AG08395 (cell line): ENCODE measurements at places on chromosomes 1 and 21.
A peak's percentile ranks its signal among the peaks of the same experiment; 100 is the strongest.

DNA sequence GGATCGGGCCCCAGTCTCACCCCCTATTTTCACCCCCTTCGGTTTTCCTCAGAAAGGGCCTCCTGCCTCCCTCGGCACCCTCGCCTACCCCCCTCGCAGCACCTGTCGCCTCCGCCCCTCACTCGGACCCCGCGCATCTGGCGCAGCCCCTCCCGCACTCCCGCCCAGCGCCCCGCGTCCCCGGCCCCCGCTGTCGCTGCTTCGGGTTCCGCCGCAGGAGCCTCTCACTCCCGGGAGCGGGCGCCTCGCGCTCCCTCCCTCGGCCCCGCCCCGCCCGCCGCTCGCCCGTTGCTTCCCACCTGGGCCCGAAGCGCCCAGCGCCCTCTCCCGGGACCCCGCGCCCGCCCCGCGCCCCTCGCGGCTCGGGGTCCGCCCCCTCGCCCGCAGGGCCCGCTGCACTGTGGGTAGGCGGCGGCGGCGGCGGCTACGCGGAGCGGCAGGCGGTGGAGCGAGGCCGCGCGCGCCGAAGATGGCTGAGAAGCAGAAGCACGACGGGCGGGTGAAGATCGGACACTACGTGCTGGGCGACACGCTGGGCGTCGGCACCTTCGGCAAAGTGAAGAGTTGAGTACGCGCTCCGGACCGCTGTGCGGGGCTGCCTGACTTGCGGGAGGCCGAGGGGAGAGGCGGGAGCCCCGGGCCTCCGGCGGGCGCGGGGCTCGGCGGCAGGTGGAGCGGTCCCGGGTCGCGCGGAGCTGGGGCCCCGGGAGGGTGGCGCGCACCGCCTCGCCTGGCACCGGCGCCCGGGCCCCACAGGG, at the start of gene PRKAA2:
TSS of gene PRKAA2 (plus strand) at position 396 of the 758 bp plus-strand sequence. CDS start at position 470, 74 bp downstream.
- DNase-seq = peak; percentile 26

DNA sequence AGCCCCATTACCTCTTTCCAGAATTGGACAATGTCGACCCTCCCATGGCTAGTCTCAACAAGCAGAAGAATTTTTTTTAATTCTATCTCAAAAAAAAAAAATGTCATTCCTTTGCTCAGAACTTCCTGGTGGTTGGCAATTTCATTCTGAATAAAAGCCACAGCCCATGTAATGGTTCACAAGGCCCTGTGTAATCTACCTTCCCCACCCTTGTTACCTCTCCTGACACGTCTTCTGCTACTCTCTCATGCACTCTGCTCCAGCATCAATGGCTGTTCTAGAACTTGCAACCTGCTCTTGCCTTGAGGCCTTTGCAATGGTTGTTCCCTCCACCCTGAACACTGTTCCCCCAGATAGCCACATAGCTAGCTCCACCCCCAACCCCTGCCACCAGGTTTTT, 25.4 kb downstream of the NUAK2 start:
- DNase-seq = no peak

DNA sequence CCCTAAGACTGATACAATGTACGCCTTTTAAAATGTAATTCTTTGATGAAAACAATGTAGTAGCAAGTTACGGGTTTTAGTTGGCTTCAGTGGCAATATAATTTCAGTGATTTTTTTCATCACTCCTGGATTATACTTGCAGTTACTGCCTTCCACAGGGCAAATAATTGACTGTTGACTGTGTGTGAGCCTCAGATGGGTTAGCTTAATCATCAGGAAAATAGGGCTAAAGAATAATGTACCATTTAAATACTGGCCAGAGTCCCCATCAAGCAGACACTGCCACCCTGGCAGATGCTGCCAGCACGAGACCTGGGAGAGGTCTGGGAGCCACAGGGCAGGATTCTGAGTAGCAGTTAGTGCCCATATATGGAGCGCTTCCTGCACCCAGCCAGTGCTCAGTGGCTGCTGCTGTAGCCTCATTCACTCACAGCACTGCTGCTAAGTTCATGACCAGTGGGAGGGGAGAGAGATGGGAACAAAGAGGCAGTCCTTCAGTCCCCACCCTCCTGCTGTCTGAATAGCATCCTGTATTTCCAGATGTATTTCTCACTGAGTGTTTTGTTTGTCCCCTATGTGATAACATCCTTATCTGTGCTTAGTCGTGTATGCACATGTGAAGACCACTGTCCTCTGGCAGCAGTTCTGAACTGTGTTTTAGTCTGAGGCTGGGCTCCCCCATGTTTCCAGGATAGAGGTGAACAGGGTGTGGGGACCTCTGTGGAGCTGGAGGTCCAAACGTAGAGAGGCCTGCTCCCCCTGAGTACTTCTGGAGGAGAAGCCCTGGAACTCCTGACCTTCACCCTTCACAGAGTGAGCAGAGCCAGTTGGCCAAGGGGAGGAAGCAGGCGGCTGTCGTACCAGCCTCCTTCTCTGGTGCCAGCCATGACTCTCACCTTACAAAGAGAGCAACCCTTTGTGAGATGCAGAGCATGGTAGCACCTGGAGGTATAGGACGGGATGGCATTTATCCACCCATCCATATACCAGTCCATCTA, 80.4 kb downstream of the ADARB1 start:
- peak; percentile 72 for DNase-seq

DNA sequence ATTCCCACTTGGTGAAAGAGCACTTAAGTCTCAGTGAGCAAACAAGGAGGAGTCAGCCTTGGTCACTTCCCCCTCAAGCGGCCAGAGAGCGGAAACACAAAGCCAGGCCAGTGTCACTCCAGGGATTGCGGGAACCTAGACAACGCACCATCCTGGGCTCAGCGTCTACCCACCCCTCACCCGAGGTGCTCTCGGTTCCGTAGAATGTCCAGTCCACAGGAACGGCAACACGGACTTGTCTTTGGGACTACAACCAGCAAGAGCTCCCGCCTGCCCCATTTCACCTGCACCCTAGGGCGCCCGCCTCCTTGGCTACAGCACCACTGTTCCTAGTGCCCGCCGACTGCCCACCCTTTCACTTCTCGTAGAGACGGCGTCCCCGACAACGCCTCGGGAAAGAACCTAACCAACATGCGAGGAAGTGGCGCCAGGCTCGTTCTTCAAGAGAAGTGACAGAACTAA, 509 bp downstream of the GDAP2 start:
- peak; percentile 67 for DNase-seq

GRCh38 chr1:192580351-192580962, 4.9 kb downstream of the RGS1 start:
- peak; percentile 67 for DNase-seq

DNA sequence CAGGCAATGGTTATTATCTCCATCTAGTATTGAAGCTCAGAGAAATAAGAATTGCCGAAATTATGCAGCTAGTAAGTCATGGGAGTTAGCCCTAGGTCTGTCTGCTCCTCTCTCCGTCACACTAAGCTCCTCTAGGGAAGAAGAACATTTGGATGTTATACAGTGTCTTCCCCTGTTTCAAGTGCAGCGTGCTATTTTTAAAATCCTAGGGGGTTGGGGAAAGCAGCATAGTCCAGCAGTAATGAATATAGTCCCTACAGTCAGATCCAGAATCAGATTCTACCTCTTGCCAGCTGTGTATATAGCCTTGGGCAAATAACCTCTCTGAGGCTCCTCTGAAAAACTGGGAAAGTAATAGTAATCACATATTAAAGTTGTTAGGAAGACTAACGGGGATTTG, 44.5 kb upstream of the OSBPL9 start:
- DNase-seq = no peak

- no peak for DNase-seq
Measured at GRCh38 chr1:230702934-230703678, 10.8 kb downstream of the AGT start.

GRCh38 chr1:22380024-22380785, 71.4 kb upstream of the ZBTB40 start:
- DNase-seq = peak; percentile 69

GRCh38 chr1:110462964-110463363, 12.0 kb downstream of the PROK1 start:
- no peak for DNase-seq

DNA sequence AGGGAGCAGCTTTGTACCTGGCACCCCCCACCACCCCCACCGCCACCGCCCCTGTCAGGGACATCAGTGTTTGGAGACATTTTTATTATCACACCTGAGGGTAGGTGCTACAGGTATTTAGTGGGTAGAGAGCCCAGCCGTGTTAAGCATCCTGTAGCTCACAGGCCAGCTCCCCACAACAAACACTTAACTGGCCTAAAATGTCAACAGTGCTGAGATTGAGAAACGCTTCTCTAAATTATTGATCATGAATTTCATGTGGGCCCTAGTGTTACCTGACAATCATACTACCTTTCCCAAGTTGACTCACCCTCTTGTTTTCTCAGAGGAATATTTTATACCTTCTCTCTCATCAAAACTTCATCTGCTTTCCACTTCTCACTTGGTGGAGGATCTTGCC, 21.4 kb downstream of the ELF3 start:
- DNase-seq = no peak

DNA sequence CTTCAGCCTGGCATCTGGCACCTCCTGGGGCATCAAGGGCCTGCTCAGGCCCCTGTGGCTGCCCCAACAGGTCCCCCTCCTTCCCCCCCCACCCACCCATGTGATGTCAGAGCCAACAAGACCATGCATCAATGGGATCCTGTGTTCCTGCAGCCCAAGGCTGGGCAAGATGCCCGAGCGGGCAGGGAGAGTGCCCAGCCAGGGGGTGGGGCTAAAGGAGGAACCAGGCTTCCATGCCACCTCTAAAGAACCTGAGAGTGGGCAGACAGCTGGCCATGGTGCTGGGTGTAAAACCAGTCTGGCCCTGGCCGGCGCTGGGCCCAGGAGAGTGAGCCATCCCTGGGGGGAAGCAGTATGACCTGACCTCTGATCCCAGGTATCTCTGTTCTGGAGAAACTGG, 7.6 kb downstream of the COL16A1 start:
- DNase-seq = no peak

DNA sequence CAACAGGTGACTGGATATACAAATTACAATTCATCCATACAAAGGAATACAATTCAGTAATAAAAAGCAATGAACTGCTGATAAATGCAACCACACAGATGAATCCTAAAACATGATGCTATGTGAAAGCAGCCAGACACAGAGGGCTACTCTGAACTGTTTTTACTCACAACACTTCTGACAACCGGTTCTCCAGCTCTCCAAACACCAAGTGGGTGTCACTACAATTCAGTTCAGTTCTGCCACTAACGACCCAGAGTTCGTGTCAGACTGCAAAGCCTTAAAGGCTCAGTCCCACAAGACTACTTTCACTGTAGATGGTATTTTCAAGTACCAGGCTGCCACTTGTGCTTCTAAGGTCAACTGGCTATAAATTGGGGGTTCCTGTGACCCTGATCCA, 119.4 kb downstream of the SLC16A1 start:
- DNase-seq = no peak

GRCh38 chr1:9420835-9421532, 118.3 kb upstream of the SLC25A33 start:
- no peak for DNase-seq

GRCh38 chr1:93847811-93848288, 31.2 kb downstream of the DNTTIP2 start:
- DNase-seq = peak; percentile 62

GRCh38 chr1:208438112-208438699, 194.0 kb upstream of the PLXNA2 start:
- peak; percentile 7 for DNase-seq

DNA sequence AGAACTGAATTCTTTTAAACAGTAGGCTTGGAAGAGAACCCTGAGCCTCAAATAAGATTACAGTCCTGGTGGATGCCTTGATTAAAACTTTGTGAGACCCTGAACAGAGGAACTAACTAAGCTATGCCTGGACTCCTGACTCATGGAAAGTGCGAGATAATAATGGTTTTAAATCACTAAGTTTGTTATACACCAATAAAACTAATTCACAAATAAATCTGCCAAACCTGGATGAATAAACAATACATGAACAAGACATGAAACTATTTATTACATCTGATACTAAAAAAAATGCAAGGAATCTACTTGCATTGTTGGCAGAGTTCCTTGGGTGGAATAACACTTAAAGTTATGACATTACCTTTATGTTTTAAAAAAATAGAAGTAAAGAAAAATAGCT, 118.4 kb downstream of the PIGK start:
- DNase-seq = no peak

DNA sequence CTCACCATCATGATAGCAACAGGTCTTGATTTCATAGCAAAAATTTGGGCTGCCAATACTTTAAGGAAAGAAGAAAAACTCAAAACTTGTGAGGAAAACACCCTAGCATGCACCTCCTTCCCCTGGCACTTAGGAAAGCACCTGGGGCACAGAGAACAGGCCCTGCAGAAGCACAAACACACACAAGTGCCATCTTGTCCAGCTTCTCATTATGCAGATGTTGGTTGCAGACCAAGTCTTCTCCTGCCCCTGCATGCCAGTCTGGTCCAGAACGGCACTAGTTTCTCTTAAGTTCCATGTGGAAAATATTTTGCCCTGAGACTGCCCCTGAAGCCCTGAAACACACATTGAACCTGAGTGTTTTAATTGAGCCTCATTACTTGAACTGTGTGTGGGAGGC, 6.3 kb upstream of the ETV3 start:
- DNase-seq = no peak

DNA sequence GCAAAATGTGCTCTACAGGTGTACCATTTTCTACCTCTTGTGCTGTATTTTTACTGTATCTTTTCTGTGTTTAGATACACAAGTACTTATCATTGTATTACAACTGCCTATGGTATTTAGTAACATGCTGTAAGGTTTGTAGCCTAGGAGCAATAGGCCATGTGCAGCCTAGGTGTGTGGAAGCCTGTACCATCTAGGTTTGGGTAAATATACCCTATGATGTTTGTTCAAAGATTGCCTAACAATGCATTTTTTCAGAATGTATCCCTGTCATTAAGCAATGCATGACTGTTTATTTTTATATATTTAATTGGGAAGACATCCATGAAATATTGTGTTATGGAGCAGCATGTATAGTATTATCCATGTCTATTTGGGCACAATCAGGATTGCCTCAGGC, 11.0 kb downstream of the ETV3L start:
- DNase-seq = no peak

DNA sequence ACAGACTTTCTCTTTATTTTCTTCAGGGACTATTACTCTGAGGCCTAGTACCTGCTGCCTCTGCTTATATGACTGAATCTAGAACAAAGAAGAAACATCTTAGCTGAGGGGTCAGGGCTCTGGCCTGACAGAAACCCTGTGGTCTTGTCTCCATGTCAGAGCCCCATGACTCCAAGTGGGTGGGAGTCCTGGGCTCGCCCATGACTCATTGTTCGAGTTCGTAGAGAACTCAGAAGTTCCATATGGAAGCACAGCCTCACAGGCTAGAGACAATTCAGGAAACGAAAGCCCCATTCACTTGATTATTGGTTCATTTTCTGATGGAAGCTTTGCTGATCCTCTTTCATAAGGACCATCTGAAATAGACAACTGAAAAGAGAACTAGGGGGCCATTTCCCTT, 73.2 kb downstream of the CD58 start:
- DNase-seq = no peak

DNA sequence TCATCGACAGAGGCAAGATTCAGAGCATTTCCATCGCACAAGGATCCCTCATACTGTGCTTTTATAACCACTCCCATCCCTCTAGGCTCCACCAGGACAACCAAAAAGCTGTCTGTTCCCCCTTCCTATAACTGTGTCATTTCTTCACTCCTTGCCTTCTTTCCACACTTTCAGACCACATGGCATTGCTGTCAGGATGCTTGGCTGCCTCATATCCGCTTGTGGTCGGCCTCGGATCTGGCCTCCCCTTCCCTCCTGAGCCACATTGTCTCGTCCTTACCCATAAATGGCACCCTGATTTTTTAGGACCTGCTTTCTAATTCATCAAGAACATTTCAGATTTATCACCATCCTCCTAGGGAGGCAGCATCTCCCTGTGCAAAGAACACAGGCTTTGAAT, 80.5 kb downstream of the HIVEP3 start:
- no peak for DNase-seq

GRCh38 chr1:202155478-202156021, 4.9 kb downstream of the PTPN7 start:
- no peak for DNase-seq

GRCh38 chr1:55402142-55402541, 187.0 kb upstream of the USP24 start:
- DNase-seq = peak; percentile 86
